ENCODE measurements at places on chromosomes 5 and 9.

DNA sequence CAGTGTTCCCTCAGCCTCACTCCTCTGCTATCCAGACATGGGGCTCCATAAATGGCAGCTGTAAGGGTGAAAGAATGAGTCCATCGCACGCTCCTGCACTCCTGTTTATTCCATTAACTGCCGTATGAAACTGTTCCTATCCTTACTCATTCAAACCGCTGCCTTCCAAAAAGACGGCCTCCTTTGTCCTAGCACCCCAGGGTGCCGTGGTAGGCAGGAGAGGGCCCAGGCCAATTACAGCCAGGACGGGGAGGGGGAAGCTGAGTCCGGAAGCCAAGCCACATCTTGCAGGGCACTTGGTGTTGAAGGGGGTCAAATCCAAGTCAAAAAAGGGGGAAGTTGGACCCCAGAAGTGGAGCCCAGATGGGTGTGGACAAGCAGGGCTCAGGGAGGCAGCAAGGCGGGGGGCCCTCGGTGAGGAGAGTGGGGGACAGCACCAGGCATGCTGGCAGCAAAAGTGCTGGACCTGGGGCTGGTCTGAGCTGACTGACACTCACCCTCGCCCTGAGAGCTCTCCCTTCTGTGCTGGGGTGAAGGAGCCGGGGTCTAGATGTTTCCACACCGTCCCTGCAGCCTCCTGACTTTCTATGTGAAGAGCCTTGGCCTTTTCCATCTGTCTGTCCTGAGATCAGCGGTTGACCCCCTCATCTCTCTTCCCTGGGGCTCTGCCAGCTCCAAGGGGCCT, 63.3 kb downstream of the COL23A1 start:
- DNase-seq = no peak

GRCh38 chr9:12922224-12922866, 147.5 kb downstream of the LURAP1L start:
- DNase-seq = no peak

DNA sequence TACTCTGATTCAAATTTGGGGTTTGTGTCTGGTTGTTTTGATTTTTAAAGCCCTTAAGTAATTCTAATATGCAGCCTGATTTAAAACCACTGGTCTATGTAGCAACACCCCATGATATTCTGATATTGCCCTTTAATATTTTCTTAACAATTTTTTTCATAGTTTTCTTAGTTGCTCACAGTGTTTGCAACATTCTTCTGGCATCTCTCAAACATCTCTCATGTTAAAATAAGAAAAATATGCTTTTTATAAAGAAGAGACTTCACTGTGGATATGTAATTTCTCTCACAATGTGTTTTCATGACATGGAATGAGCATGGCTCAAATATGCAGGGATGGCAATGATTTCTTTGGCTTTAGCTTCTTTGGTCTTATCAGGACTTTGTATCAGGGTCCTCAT, 183.7 kb downstream of the TAF11L14 start:
- no peak for DNase-seq

DNA sequence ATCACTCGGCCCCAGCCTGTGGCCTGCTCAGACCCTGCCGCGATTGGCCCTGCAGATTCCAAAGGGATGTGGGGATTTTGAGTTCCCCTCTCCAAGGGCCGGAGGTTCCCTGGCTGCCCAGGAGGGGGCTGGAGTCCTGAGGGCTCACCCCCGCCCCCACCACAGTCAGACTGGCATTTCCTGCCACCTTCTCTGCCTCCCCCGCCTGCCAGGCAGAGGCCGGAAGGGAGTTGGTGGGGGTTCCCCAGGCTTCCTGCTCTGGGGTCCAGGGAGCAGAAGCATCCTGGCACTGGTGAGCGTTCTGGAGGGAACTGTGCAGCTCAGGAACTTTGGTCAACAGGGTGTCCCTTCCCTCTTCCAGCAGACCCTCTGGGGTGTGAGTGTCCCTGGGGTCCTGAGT, 70.6 kb downstream of the RXRA start:
- DNase-seq = no peak

GRCh38 chr9:82223442-82223841, 234.9 kb downstream of the SPATA31D1 start:
- DNase-seq = no peak

DNA sequence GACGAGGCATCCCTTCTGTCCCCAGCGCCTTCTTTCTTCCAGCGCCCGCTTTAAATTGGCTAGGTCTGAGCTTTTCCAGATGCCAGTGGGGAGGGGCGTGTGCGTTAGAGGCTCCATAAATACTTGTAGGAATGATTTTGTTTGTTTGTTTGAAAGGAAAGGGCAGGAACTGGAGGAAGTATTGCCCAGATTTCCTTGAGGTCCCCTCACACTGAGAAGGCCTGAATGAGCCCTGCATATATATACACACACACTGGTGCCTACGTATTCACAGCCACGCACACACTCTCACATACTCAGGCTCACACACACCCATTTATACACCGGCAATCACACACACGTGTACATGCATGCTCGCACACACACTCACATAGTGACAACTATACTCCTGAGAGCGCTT, 1.0 kb upstream of the SLIT3 start:
- DNase-seq = no peak

GRCh38 chr9:126852086-126852688, 8.3 kb upstream of the ZBTB34 start:
- no peak for DNase-seq

- no peak for DNase-seq
Measured at GRCh38 chr5:12095808-12096281, 191.6 kb upstream of the CTNND2 start.

GRCh38 chr5:61081741-61082140, 80.5 kb downstream of the SMIM15 start:
- no peak for DNase-seq

GRCh38 chr5:76342474-76342873, 60.6 kb upstream of the IQGAP2 start:
- no peak for DNase-seq

- DNase-seq = no peak
Measured at GRCh38 chr9:126626127-126626925, 12.6 kb downstream of the LMX1B start.

GRCh38 chr9:127816362-127816725, 13.7 kb downstream of the FPGS start:
- no peak for DNase-seq

- no peak for DNase-seq
Measured at GRCh38 chr5:114391321-114391720, 29.5 kb downstream of the KCNN2 start.

DNA sequence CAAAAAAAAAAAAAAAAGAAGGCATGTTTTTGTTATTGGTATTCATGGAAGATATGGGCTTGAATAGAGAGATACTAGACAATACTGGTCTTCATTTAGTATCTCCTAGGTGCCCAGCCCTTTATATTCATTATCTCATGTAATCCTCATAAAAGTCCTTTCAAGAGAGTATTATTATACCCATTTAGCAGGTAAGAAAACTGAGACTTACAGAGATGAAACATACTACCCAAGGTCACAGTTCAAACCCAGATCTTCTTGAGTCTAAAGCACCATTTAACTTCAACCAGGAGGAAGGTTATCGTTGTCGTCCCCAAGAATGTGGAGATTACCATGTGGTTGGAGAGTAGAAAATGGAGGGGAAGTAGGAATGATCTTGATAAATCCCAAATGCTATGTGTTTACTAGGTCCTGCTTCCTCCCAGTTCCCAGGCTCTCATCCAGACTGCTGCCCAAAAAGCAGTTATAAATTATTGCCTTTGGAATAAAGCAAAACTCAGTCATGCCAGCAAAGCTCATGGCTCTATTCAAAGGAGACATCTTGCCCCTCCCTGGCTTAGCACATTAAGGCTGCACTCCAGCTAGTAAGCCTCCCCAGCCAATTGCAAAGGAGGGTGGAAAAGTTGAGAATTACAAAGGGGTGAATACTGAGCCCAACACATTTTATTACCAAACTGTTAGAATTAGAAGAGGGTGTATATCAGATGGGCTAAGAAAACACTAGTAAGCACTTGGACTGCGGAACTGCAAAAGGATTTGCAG, 163.9 kb downstream of the PIK3R1 start:
- peak; percentile 31 for DNase-seq

- DNase-seq = no peak
Measured at GRCh38 chr5:179918742-179919486, 11.2 kb upstream of the TBC1D9B start.

DNA sequence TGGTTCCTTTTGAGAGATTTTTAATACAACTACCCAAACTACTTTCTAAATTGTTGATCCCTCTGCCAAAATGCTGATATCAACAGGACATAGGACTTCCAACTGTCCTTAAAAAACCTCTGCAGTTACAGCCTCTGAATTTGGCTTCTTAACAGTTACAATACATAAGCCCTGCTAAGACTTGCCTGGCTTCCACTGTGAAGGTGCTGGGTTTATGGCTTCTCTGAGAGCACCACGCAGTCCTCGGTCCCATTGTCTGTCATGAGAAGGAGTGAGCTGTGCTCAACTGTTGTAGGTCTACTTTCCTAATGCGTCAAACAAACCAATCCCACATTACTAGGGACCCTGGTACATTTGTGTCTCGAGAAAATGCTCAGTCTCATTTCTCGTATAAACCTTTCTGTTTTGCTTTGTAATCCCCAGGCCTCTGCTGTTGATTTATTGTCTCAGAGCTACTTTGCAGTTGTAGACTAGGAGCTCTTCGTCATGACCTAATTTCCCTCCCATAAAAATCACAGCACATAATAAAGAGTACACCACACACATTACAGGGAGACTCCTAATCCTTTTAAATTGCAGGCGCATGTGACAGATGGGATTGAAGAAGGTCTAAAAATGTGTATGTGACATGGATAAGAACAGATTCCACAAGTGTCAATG, 274.9 kb downstream of the NR3C1 start:
- no peak for DNase-seq

DNA sequence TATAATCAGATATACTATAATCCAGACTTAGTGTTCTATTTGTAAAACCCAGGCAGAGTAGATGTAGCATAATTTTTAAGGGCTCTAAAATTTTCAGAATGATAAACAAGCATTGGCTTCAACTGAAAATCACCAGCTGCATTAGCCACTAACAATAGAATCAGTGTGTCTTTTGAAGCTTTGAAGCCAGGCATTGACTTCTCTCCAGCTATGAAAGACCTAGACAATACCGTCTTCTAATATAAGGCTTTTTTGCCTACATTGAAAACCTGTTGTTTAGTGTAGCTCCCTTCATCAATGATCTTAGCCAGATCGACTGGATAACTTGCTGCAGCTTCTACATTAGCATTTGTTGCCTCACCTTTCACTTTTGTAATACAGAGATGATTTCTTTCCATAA, 1877.3 kb upstream of the ACO1 start:
- no peak for DNase-seq

- no peak for DNase-seq
Measured at GRCh38 chr9:111414406-111414805, 69.8 kb downstream of the ECPAS start.

DNA sequence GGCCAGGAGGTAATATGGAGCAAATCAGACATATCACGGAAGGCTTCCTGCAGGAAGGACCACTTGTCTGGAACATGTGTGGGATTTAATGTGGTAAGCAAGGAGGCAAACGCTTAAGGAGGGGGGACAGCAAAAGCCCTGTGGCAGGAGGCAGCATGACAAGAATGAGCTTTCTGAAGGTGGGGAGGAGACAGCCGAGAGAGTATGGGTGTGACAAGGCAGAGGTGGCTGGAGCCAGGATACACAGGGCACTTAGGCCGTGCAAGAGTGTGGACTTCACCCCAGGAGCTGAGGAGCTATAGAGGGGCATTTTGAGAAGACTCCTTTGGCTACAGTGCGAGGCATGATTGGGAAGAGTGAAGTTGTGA, 14.4 kb upstream of the S1PR3 start:
- no peak for DNase-seq

DNA sequence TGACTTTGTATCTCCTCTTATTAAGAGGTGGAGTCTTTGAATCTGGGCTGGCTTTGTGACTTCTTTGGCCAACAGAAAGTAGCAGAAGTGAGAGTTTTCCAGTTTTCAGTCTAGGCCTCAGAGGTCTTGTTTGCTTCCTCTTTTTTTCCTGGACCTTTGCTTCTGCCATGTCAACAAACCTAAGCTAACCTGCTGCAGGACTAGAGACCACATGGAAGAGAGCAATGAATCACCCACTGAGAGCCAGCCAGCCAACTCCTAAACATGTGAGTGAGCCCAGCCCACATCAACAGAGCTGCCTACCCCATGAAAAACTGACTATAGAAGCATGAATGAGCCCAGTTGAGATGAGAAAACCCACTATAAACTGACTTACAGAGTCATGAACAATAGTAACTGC, 29.9 kb downstream of the MRPL22 start:
- DNase-seq = no peak

GRCh38 chr5:126103868-126104267, 319.3 kb upstream of the GRAMD2B start:
- no peak for DNase-seq

GRCh38 chr9:110143950-110144545, 63.9 kb downstream of the C9orf152 start:
- DNase-seq = no peak

- no peak for DNase-seq
Measured at GRCh38 chr9:137268538-137269201, 8.9 kb upstream of the TOR4A start.

GRCh38 chr5:91339063-91339705, 43.9 kb downstream of the ARRDC3 start:
- DNase-seq = peak; percentile 45

DNA sequence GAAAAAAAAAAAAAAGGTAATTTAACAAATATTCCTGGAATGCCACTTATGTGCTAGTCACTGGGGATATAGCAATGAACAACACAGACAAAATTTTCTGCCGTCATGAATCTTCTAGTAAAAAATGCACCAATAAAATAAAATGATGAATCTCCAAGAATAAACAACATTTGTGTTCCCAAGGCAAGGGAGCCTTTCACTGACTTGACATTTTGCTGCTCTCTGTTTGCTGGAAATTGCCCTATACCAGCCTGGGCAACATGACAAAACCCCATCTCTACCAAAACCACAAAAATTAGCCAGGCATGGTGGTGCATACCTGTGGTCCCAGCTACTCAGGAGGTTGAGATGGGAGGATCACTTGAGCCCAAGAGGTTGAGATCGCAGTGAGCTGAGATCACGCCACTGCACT, 64.5 kb upstream of the ERBIN start:
- peak; percentile 100 for DNase-seq
